Activated CD4-positive, alpha-beta T cell treated with anti-CD3 and anti-CD28 coated beads for 48 hours (primary cell): ENCODE measurements at places on chromosomes 13 and 19.
A peak's percentile ranks its signal among the peaks of the same experiment; 100 is the strongest.

DNA sequence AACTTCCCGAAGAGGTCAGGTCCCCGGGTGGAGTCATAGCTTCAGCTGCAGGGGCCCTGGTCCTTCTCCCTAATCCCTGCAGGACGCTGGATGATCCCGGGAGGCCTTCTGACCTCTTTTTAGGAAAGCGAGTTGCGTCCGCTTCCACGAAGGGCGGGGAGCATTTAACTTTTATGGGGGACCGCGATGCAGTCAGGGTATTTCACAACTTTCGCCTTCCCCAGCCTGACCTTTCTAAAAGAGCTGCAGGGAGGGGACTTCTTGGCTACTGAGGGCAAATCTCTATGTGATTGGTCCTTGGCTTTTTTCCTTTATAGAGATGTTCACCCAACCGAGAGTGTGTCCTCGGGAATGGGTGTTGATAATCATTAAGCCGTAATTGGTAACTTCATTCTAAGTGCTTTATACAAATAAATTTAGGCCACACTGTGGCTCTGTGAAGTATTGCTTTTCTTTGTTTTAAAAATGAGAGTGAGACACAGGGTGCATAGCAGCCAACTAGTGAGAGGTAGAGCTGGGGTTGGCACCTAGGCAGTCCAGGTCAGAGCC is 778 bp downstream of the ZNF230 start:
- peak; percentile 15 for DNase-seq

DNA sequence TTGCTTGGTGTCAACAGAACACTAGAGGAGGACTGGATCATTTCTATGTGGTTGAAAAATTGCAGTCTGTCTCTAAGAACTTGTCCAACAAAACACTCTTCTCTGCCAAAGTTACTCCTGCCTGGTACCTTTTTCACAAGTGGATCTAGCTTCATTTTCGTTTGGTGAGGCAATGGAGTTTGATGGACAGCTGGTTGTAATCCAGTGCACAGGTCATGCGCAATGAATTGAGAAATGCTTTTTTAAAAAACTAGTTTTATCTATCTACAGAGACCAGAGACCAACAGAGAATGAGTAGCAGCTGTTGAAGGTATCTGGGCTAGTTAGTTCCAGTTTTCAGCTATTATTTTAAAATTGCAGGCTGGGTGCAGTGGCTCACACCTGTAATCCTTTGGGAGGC is 12.0 kb upstream of the KBTBD6 start:
- no peak for DNase-seq

GRCh38 chr19:30604657-30605056 is 232.5 kb downstream of the ZNF536 start:
- DNase-seq = no peak

DNA sequence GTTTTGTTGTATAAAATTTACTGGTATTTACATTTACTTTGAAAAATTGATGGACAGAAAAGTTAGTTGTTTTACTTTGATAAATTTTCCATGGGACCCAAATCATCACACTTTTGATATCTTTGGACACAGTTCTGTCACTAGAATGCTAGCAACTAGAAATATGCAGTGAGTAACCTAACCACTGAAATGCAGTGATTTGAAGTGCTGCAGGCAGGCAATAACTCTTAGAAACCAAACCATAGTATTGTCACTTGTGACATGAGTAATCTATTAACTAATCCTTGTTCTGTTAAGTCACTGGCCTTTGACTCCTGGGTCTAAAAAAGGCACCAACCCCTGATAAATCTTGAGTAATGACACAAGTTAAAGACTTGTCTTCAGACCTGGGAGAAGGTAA is 620.0 kb upstream of the ATXN8OS start:
- DNase-seq = no peak

GRCh38 chr13:50290186-50290585 is 274.9 kb downstream of the KCNRG start:
- DNase-seq = no peak
